Lower lobe of right lung (tissue), 2 donors: ENCODE measurements at places on chromosomes 3 and 15.

DNA sequence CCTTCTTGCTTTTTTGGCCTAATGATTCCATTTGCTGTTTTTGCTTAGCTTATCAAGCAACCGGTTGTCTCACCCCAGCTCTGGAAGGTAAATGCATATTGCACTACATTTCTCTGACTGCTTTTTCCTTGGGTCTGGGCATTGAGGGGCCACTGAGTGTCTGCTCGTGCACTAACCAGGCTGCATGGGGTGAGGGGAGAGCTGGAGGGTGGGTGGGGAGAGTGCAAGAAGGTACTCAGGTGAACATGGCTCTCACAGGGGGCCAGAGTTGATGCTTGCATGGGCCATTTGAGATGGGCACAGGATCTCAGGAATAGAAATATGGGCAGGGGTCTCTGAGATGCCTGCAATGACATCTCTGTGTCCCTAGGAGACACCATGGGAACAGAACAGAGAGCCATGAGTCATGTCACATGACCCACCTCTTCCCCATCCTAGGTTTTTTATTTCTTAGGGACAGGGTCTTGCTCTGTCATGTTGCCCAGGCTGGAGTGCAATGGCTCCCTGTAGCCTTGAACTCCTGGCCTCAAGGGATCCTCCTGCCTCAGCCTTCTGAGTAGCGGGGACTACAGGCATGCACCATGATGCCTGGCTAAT, 6.2 kb downstream of the ALPK3 start:
- no peak for DNase-seq

GRCh38 chr3:1506090-1506489, 413.3 kb downstream of the CNTN6 start:
- DNase-seq: no peak

GRCh38 chr15:36875740-36876334, 224.5 kb downstream of the MEIS2 start:
- no peak for DNase-seq

DNA sequence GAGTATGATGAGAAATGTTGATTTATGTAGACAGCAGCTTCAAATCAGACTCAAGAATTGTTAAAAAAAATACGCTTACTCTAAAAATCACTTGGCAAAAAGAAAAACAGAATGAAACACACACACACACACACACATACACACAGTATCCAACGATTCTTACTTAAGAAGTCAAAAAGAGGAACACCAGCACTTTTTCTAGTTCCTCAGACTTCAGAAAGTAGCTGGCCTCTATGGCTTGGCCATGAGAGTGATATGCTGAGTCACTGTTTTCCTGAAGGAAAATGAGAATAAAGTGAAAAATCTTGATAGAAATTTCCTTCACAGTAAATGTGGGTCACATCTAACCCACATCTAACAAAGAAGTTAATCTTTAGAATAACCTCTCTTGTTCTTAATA, 22.1 kb downstream of the CNTN3 start:
- DNase-seq: no peak

- no peak for DNase-seq
Measured at GRCh38 chr3:171342783-171343420, 117.3 kb downstream of the TNIK start.

DNA sequence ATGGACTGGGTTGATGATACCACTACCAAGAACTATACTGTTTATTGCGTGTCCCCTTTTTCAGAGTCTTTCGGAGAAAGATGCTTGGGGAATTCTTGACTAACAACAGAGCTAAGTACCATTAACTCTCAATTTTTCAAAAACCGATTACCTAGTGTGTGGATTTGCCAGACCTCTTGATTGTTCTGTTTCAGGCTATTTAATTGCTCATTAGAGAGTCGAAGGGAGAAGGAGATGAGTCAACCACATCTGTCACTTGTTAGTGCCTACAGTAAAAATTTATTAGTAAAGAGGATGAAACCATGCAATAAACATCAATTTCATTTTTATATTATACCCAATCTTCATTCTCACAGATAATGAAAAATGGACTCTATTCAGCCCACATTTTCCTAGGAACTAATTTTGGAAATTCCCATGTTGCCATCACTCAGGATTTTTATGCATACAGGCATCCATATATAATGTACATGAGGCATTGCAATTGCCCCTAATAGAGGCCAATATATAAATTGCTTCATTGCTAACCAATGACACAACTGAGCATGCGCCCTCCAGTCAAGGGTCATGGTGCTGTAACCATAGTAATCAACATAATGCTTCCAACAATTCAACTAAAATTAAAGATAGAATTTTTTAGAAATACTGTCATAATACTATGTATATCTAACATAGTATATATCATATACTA, 541.7 kb downstream of the TBL1XR1 start:
- no peak for DNase-seq
